ENCODE measurements at places on chromosomes 5 and 9.

GRCh38 chr9:89798547-89799120, 193.8 kb downstream of the GADD45G start:
- peak; percentile 73 for DNase-seq

DNA sequence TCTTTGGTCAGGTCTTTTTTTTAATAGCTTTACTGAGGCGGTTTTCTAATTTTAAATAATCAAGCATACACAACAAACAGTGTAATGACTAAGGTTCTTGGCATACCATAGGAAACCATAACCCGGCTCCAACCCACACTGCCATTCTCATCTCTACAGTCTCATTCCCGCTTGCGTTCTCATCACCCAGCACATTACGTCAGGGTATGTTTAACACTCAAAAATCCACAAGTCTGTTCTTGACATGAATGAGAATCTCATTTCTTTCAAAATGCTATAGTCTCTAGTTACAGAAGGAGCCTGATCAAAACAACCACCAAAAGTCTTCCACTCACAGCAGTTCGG, 505 bp downstream of the C5orf34 start:
- DNase-seq, result no peak

DNA sequence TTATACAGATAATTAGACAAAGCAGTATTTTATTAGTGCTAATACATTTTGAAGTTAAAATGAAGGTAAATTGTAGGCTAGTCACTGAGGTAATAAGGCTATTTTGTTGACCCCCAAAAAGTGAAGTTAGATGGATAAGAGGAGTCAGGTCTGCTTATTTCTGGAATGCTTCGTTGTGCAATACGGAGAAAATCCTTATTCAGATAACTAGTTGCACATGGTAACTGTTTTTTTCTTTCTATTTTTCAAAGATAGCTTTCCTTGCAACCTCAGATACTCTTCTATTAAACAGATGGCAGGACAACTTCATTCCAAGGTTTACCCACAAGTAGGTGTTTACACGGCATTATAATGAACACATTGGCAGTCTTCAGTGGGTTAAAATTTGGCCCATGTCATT, 101.1 kb downstream of the TMEM174 start:
- no peak for DNase-seq

- DNase-seq, result no peak
These were observed 10.6 kb upstream of the NNT start for GRCh38 chr5:43592363-43592762.

Data from NCI-H524 treated with DMSO at 0.1 percent for 48 hours (cell line).